ENCODE measurements at places on chromosomes 16 and 17. TPM values are rescaled to one million over a fixed set of nuclear protein-coding genes. Genes with fewer than 3 reads are reported as not detected.

COTL1 gene
- 175 TPM for total RNA-seq

SOST gene
- total RNA-seq, result not detected

RNF157 gene
- 1.7 TPM for total RNA-seq

GGT6 gene
- total RNA-seq, result not detected

ENPP7 gene
- total RNA-seq, result not detected

CHST5 gene
- total RNA-seq, result 0.15 TPM

ARL17B gene
- total RNA-seq, result 13.9 TPM

TMC7 gene
- 0.73 TPM for total RNA-seq

CFDP1 gene
- total RNA-seq, result 50.0 TPM

GLIS2 gene
- 4.4 TPM for total RNA-seq

CMTM2 gene
- total RNA-seq, result not detected

KRTAP9-7 gene
- not detected for total RNA-seq

CNTNAP4 gene
- not detected for total RNA-seq

CTRB1 gene
- total RNA-seq, result not detected

LPO gene
- not detected for total RNA-seq

KRTAP1-5 gene
- 2.2 TPM for total RNA-seq

DRC3 gene
- 0.83 TPM for total RNA-seq

KRTAP17-1 gene
- total RNA-seq, result not detected

FADS6 gene
- total RNA-seq, result not detected

SLC5A10 gene
- total RNA-seq, result not detected

MYH10 gene
- total RNA-seq, result 110 TPM

RAD51C gene
- 24.3 TPM for total RNA-seq

RMI2 gene
- 10.5 TPM for total RNA-seq

CA5A gene
- not detected for total RNA-seq

MT1F gene
- total RNA-seq, result 0.17 TPM

AOC3 gene
- 1.5 TPM for total RNA-seq

CALB2 gene
- total RNA-seq, result 0.33 TPM

PRR35 gene
- total RNA-seq, result not detected

CIITA gene
- total RNA-seq, result 0.33 TPM

MFAP4 gene
- 79.4 TPM for total RNA-seq

VKORC1 gene
- 152 TPM for total RNA-seq

TPSD1 gene
- total RNA-seq, result not detected

FA2H gene
- total RNA-seq, result not detected

CTRB2 gene
- not detected for total RNA-seq

TMEM132E gene
- total RNA-seq, result not detected

SYNGR2 gene
- total RNA-seq, result 11.2 TPM

C16orf92 gene
- not detected for total RNA-seq

FBXO39 gene
- 0.15 TPM for total RNA-seq

NSF gene
- total RNA-seq, result 68.0 TPM

TSPOAP1 gene
- total RNA-seq, result 0.50 TPM

ETV4 gene
- 1.5 TPM for total RNA-seq

MMP25 gene
- total RNA-seq, result not detected

ACAP1 gene
- 0.58 TPM for total RNA-seq

APOBR gene
- total RNA-seq, result not detected

MYH1 gene
- not detected for total RNA-seq

CSH1 gene
- total RNA-seq, result not detected

GPR142 gene
- total RNA-seq, result 1.3 TPM

SHBG gene
- 0.29 TPM for total RNA-seq

ACSM5 gene
- 0.17 TPM for total RNA-seq

CRHR1 gene
- total RNA-seq, result not detected

OR4D1 gene
- total RNA-seq, result under 0.01 TPM

KCNJ12 gene
- 0.15 TPM for total RNA-seq

All from smooth muscle cell of trachea (primary cell).